Stimulated activated CD4-positive, alpha-beta T cell treated with anti-CD3 and anti-CD28 coated beads, Interleukin-1b, Interleukin-23, amount 100 ng/mL, for 1 hour (primary cell): ENCODE measurements at places on chromosomes 4 and X.

- DNase-seq = no peak
Measured at GRCh38 chr4:152029631-152030030, 268.8 kb upstream of the GATB start.

- no peak for DNase-seq
Measured at GRCh38 chr4:95170176-95170575, 378.6 kb downstream of the UNC5C start.

DNA sequence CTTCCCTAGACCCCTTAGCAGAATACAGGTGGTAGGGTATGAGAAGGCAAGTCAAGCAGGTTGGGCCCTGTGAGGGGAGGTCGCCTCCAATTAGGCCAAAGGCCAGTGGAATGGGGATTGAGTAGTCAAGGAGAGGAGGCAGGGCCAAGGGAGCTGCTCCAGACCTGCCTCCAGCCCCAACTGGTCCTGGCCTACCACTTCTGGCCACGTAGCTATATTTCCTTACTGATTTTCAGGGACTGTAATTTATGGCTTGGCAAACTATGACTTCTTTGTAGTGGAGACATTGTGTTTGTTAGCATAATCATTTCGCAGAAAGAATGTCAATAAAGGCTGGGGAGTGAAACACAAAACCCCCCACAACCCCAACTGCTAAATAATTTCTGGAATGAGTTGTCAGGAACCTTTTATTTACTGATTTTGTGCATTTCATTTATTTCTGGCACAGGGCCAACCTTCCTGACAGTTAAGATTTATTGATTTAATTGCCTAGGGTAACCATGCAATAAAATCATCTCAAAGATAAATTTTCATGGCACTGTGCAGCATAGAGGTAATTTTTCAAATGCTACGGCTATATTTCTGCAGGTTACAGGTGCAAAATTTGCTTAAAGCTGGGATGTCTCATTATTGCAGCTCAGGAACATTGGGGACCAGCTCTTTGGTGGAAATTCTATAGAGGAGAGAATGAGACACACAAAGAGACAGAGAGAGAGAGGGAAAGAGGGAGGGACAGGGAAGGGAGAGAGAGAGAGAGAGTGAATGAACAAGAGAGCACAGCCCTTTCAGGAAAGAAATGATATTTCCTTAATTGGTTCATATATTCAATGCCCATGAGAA is 494.9 kb downstream of the IDS start:
- no peak for DNase-seq

DNA sequence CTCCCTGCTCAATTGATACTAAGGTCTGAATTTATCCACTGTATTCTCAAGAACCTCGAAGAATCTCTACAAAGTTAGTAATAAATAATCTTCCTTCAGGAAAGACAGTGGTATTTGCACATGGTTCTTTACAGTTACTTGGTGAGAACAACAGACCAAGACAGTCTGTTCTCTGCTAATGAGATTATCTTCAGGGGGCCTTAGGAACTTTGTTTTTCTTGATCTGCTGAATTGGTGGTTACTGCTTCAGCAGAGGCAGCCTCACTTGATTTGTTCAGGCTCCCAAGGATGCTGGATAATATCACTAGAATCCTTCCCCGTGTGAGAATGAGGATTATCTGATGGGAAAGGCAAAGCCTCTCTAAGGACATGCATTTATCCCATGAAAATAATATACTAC is 64.8 kb downstream of the CBR4 start:
- DNase-seq = no peak

- DNase-seq = no peak
Measured at GRCh38 chrX:118177708-118178107, 61.1 kb upstream of the KLHL13 start.

DNA sequence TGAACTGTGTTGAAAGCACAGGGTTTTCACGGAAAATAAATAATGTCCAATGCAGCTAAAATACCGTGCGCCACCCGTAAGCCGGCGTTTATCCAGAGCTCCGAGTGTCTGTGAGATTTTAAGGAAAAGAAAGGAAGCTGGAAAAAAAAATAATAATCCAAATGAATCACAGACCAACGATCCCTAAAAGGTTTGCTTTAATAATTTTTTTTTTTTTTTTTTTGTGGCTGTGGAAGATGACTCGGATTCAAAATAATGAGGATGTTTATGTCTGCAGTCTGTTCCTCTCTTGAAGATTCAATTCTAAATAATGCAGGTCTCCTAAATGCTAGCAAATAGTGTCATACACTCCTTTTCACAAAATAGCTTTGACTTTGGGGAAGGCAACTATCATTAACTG is 84.6 kb upstream of the PPP2R3B start:
- DNase-seq = no peak

DNA sequence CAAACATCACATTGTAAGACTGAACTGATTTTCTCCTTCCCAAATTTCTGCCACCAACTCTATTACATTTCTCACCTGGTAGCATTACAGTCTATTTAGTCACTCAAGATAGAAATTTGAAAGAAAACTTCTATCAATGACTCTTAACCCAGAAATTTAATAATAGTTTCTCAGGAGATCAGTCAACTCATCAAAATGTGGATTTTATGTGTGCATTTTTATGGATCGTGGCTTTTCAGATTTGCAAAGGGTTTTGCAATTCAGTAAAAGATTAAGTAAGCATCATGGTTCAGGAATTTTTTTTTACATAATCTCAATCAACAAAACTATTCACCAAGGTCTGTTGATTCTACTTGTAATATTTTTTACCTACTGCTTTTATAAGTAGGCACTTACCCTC is 111.1 kb downstream of the CFAP299 start:
- DNase-seq = no peak

DNA sequence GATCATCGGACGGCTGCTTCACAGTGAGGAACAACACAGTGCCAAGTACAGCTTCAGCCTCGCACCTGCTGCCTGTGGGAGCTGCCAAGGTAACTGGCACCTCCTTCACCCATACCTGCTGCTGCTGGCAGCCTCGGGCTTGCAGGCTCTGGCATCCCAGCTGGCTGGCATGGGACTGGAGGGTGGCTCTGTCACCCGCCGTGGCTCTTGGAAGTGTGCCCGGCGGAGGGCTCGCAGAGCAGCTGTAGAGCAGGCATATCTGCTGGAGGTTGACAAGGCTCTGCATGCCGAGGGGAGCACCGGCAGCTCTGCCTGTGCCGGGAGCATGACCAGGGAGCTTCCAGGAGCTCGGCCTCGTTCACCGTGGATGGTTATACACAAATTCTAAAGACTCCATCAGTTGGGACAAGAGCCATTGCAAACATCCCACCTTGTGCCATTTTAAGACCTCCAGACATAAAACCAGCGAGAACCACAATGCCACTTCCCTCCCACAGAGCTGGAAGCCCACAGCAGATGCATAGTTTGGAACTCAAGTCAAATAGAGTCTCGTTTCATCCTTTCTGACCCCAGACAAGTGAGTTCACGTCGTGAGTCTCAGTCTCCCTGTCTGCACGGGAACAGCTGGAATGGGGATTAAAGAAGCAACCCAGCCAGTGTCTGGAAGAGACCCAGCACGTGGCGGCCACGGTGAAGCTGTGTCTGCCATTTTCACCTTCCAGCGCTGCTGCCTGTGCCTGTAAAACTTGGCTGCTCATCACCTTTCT is 84.3 kb upstream of the PSAPL1 start:
- no peak for DNase-seq

GRCh38 chrX:20352935-20353336 is 86.2 kb upstream of the RPS6KA3 start:
- no peak for DNase-seq

DNA sequence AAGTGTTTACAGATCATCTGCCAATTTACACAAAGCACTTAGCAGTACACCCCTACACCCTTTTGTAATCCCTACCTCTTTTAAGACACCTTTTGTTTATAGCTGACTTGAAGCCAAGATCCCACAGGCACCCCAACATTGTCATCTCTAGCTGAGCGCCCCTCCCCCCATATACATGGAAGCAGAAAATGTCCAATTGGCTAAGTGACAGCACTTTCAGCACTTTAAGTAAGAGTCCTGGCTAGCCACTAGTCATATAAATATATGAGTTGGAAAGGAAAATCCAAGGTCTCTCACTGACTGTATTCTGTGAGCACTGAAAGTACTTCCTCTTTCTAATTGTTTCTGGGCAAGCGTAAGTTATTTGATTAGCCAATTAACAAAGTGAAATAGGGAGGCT is 108.2 kb downstream of the NSUN7 start:
- DNase-seq = no peak

DNA sequence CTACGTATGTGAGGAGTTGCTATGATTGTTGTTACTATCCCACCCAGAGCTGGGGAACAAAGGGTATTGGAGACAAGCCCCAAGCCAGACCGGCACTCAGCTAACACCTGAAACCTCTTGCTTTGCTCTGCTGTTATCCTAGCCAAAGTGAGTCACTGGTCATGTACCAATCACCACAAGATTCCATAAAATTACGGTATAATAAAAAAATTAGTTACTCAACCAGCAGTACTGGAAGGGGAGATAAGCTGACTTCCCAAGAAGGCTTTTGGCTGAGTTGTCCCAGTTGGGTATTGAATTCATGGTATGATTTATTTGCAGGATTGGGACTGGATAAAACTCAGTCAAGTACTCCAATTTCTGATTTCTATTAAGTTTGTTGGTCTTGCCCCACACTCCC is 5.3 kb downstream of the EDA2R start:
- no peak for DNase-seq

GRCh38 chr4:175143116-175143515 is 225.0 kb downstream of the ADAM29 start:
- no peak for DNase-seq

- DNase-seq = no peak
Measured at GRCh38 chrX:16628946-16629595, 20.9 kb upstream of the S100G start.

- no peak for DNase-seq
Measured at GRCh38 chrX:7987160-7988012, 60.2 kb upstream of the PNPLA4 start.

- DNase-seq = no peak
Measured at GRCh38 chr4:8830611-8831200, 40.9 kb downstream of the HMX1 start.

GRCh38 chrX:102697494-102697893 is 14.8 kb upstream of the GPRASP2 start:
- no peak for DNase-seq

GRCh38 chr4:124868495-124868894 is 156.0 kb upstream of the ANKRD50 start:
- no peak for DNase-seq

DNA sequence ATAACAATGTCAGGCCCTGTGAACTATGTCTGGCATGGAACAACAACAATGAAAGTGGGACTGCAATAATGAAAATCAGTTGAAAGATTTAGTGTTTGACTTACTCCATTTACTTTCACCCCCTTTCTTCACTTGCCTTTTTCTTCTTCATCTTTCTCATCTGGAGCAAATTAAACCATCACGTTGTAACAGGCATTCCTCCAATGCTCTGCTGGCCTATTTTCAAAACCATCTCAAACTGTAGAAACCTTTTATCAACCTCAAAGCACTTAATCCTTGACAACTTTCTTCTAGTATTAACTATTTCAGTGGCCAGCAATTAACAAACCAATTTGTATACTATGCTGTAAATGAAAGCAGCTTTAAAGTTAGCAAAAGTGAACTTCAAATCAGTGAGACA is 8.3 kb downstream of the KLHL13 start:
- DNase-seq = no peak
